ENCODE measurements at places on chromosomes 7 and 10.

DNA sequence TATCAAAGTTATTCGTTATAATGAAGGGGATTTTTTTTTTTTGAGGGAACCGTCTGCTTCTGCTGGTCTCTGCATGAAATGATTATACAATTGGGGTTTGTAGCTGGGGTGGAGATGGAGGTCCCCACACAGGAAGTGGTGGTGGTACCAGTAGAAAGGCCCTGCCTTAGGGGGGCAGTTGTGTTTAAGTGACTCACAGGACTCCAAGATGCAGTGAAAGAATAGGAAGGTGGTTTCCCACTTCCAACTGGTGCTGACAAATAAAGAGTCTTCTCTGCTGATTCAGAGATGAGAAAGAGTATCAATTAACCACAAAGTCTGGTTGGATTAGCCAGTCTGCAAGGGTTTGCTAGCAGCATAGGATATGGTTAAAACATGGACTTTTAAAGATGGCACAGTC lies 376.0 kb downstream of the SORCS3 start:
- DNase-seq: no peak

GRCh38 chr7:139739863-139740597 lies 37.8 kb downstream of the HIPK2 start:
- DNase-seq: no peak

- no peak for DNase-seq
Measured at GRCh38 chr7:142319970-142320369, 62.1 kb upstream of the PRSS58 start.

DNA sequence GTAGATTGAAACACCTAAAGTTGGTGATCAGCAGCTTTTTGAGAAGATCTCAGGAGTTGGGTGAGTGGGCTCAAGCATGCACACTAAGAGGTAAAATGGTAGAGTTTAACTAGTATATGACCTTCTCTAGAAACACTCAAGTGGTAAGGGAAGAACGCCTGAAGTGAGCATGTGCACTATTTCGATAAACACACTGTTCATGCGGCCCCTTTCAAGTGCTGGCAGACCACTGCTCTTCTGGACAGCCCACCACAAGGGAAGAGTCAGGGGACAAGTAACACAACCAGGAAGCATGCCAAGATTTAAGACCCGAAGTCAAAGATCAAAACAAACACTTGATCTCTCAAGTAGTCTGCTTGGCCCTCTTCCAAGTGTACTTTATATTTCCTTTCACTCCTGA lies 519.5 kb upstream of the ZWINT start:
- no peak for DNase-seq

DNA sequence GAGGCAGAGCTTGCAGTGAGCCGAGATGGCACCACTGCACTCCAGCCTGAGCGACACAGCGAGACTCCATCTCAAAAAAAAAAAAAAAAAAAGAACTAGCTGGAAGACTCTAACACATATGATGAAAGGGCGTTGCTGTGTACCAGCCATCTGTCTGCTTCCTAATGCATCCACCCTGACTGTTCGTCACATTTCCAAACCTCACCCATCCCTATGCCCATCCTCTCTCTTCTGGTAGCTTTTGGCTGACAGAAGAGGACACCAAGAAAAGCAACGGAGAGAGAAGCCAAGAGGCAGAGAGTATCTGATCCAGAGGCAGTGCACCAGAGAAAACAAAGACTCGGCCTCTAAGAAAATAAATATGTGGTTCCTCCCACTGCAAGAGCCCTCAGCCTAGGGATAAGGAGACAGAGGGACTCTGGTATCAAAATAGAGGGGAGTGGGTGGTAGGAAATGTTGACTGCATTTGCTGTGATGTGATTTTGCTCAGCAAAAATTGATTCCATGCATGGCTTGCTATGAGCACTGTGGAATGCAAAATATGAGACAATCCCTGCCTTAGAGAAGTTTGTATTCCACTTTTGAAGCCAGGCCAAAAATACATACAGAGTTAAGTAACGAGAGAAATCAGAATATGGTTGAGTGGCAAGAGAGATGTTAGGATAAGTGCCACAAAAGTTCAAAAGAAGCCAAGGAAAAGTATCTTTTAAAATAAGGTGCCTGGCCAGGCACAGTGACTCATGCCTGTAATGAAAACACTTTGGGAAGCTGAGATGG lies 100.8 kb upstream of the STK17A start:
- DNase-seq: no peak

- no peak for DNase-seq
Measured at GRCh38 chr7:84105586-84105985, 89.0 kb downstream of the SEMA3A start.

DNA sequence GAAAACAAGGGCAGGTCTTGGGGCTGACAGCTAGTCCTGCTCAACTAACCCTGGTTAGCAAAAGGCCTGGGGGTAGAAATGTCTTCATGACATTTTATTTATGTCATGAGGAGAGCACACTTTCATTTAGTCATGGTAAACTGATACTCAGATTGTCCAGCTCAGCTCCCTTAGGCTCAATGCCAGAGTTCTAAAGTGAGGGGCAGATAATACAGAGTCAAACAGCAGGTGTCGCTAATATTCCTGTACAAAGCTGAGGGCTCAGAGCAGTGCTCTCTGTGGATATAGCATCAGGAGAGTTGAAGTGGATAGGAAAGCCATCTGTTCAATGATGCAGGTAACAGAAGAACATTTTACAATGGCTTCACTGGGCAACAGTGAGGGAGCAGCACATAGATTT lies 26.8 kb upstream of the CALCR start:
- no peak for DNase-seq

GRCh38 chr10:106996510-106996909 lies 168.0 kb downstream of the SORCS1 start:
- no peak for DNase-seq

DNA sequence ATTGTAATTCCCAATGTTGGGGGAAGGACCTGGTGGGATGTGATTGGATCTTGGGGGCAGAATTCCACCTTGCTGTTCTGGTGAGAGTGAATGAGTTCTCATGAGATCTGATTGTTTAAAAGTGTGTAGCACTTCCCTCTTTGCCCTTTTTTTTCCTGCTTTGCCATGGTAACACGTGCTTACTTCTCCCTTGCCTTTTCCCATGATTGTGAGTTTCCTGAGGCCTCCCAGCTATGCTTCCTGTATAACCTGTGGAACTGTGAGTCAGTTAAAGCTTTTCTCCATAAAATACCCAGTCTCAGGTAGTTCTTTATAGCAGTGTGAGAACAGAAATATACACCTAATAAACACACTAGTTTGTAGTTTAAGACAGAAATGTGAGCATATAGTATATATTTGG lies 166.8 kb upstream of the MAGI2 start:
- no peak for DNase-seq

DNA sequence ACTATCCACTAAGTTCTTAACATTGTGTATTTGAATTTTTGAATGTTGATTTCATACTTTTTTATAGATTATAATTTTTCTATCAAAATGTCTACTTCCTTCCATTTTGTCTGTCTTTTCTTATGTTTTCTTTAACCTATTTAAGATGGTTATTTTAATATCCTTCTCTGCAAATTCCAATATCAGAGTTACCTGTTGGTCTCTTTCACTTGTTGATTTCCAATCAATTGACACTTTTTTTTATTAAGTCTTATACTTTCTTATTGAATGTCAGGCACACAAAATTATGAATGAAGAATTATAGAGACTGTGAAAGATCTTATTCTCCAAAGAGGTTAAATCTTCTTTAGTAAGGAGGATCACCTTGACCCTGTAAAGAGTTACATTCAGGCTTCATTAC lies 448.3 kb upstream of the NRG3 start:
- no peak for DNase-seq

- DNase-seq: no peak
Measured at GRCh38 chr10:90222372-90222771, 521.0 kb downstream of the KIF20B start.

DNA sequence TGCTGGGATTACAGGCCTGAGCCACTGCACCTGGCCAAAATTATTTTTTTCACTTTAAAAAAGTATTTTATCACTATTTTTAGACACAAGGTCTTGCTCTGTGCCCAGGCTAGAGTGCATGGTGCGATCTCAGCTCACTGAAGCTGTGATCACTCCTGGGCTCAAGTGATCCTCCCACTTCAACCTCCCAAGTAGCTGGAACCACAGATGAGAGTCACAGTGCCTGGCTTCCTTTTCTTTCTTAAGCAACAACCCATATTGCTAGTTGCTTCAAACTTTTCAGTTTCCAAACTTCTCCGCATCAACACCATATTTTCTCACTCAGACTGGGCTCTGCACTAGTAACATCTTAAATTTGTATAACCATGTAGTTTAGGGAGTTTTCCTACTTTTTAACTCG lies 9.5 kb upstream of the SMC3 start:
- no peak for DNase-seq

DNA sequence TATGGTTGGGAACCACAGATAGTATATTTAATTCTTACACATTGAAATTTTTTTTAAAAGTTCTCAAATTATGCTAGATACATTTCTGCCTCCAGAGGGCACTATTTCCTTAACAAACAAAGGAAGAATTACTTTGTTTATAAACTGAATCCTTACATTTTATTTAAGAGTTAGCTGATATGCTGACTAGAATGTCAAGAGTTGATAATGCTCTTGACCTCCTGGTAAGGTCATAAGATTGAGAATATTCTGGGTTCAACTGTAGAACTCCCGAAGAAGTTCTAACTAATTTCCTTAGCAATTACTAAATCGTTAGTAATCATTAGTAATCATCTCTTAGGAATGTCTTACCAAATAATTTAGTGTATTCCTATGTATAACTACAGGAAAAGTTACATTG lies 95.3 kb upstream of the CYP26C1 start:
- peak; percentile 37 for DNase-seq

GRCh38 chr7:158525648-158526484 lies 61.8 kb downstream of the PTPRN2 start:
- DNase-seq: no peak

DNA sequence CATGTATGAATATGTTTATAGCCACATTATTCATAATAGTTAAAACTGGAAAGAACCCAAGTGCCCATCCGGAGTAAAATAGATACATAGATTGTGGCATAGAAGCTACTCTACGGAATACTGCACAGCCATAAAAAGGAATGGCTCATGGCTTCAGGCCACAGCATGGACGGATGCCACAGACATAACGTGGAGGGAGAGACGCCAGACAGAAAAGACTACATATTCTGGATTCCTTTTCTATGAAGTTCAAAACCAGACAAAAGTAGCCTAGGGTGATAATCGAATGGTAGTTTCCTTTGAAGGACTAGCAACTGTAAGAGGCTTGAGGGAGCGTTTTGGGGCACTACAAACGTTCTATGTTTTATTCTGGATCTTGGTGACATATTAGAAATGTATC lies 58.9 kb upstream of the FOXI2 start:
- DNase-seq: no peak

- DNase-seq: no peak
Measured at GRCh38 chr7:151381348-151382078, 28.3 kb downstream of the WDR86 start.

DNA sequence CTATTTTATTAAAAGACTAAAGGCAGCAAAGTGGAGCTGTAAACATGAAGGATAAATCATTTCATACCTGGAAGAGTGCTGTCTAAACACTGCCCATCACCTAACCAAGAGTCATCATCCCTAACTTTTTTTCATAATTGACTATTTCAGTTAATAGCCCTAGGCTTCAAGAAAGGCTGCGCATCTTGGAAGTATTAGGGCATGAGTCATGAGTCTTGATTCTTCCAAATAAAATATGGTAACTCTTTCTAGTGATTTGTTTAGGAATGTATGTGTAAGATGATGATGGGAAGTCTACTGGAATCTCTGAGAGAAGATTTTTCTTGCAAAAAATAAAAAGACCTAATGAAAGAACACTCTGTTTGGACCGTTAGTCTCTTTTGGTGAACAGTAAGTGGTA lies 207.7 kb upstream of the AHR start:
- DNase-seq: no peak

- no peak for DNase-seq
Measured at GRCh38 chr10:113585949-113586348, 33.1 kb downstream of the HABP2 start.

DNA sequence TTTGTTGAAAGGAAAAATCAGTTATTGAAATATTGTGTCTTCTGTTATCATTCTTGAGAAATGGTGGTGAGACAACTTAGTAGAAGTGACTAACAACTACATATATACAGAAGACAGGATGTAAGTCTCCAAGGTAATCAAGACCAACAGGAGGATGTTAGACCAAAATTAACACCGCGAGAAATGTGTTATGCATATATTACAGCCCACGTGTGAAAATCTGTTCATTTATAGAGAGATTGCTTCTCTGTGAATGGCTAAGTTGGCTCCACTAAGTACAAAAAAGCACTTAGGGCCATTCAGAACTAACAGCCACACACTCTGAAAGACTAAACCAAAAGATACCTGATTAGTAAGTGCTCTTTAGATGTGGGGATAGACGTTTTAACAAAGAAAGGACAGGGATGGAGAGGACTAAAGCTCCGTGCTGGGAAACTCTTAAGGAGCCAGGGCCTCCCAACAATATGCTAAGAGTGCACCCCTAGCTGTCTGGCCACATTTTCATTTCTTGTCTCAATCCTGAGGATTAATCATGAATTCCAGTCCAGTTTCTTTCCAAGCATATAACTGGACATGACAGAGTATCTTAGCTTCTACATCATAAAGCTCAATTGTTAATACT lies 26.5 kb downstream of the HDAC9 start:
- no peak for DNase-seq

DNA sequence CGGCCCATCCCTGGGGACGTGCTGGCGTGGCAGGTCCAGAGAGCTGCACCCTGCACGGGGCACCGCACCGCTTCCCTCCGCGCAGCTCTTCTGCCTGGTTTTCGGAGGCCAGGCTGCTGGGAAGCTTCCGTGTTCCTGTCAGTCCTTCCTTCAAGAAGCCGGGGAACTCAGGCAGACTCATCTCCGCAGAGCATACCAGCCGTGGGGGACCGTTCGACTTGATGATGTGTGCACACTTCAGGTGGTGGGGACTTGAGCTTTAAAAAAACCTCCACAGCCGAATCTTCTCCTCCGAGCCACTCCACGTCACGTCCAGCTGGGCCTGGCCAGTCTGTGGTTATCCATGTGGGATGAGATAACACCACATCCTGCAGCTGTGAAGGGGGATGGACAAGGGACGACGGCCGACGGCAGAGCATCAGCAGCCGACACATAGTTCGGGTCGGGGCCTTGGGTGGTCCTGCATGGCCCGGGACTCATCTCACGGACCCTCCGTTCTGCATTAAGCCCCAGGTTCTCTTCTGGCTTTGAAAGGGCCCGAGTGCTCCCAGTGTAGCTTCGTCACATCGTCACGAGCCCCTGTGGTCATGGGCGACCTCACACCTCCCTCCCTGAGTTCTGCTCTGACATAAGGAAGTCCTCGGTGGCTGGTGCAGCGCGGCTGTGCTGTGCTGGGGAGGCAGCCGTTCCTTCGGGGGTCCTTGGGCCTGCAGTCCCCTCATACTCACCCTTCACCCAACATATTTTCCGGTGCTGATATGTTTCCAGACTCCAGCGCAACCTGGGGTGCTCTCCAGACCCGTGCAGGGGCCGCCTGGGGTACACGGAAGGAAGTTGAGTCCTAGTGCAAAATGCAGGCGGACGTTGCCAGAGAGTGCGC lies 4.5 kb upstream of the BHLHA15 start:
- DNase-seq: no peak

- DNase-seq: no peak
Measured at GRCh38 chr7:3109311-3109915, 65.7 kb upstream of the CARD11 start.

Measured in LNCaP clone FGC (cell line).